ENCODE measurements at places on chromosomes 2 and 18.

- no peak for DNase-seq
These were observed 120.8 kb downstream of the RHBDD1 start for GRCh38 chr2:226956659-226957058.

DNA sequence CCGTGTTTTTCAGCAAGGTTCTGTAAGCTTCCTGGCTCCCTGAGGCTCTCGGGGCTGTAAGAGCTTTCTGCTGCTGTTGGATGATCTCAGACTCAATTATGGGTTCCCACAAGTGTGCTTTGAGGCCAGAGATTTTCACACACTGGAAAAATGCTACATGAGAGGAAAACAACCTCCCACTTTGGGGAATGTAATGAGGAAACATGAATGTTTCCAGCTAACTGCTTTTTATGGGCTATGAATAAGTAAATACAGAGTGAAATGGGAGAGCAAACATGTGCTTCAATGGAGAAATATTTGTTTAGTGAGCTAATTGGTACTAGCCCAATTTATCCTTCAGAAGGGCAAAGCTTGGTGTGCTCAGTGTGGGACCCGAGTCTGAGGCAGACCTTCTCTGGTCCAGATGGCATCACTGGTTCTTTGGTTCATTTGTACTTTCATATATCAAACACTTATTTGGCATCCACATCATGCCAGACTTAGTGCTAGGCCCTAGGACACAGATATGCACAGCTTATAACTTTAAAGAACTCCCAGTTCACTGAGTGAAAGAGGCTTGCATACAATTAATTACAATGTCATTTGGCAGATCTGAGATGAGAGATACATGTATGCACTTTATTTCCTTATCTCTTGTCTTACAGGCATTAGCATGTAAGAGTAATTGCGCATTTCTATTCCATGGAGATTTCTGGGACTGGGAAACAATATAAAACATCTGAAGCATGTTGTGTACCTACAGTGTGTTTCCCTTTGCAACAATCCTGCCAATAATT lies 248.8 kb downstream of the RDH14 start:
- peak; percentile 54 for DNase-seq

GRCh38 chr2:66872986-66873754 lies 438.2 kb downstream of the MEIS1 start:
- peak; percentile 64 for DNase-seq

GRCh38 chr2:26970244-26970927 lies at the start of gene MAPRE3:
Gene MAPRE3 (plus strand): TSS chr2:26970637. CDS start chr2:27022219, 51,582 bp downstream.
- peak; percentile 91 for DNase-seq

GRCh38 chr2:15472133-15472532 lies 89.0 kb downstream of the NBAS start:
- DNase-seq = no peak

GRCh38 chr2:191006297-191006696 lies 7.7 kb downstream of the STAT1 start:
- DNase-seq = no peak

GRCh38 chr2:86337244-86337835 lies at the start of gene REEP1:
Gene REEP1 (minus strand): TSS chr2:86337626. CDS start chr2:86337510, 116 bp downstream.
- DNase-seq = peak; percentile 42

DNA sequence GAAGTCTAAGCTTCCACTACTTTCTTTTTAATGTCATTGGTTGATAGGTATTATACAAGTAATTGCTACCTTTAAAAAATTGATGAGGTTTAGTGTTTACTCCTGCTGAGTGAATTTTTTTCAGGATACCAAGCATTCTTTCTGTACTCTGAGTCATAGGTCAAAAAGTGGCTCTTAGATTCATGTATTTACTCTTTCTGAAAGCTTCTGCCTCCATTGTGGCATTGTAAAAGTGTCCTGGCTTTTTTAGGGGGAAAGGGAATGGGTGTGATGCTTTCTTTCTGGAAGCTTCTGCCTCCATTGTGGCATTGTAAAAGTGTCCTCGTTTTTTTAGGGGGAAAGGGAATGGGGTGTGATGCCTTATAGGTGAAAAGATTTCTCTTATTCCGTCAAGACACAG lies 286.5 kb downstream of the LPIN1 start:
- DNase-seq = peak; percentile 29

DNA sequence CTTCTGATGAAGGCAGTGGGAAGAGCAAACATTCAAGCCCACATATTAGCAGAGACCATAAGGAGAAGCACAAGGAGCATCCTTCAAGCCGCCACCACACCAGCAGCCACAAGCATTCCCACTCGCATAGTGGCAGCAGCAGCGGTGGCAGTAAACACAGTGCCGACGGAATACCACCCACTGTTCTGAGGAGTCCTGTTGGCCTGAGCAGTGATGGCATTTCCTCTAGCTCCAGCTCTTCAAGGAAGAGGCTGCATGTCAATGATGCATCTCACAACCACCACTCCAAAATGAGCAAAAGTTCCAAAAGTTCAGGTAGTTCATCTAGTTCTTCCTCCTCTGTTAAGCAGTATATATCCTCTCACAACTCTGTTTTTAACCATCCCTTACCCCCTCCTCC lies 35.4 kb downstream of the CCNT2 start:
- no peak for DNase-seq

DNA sequence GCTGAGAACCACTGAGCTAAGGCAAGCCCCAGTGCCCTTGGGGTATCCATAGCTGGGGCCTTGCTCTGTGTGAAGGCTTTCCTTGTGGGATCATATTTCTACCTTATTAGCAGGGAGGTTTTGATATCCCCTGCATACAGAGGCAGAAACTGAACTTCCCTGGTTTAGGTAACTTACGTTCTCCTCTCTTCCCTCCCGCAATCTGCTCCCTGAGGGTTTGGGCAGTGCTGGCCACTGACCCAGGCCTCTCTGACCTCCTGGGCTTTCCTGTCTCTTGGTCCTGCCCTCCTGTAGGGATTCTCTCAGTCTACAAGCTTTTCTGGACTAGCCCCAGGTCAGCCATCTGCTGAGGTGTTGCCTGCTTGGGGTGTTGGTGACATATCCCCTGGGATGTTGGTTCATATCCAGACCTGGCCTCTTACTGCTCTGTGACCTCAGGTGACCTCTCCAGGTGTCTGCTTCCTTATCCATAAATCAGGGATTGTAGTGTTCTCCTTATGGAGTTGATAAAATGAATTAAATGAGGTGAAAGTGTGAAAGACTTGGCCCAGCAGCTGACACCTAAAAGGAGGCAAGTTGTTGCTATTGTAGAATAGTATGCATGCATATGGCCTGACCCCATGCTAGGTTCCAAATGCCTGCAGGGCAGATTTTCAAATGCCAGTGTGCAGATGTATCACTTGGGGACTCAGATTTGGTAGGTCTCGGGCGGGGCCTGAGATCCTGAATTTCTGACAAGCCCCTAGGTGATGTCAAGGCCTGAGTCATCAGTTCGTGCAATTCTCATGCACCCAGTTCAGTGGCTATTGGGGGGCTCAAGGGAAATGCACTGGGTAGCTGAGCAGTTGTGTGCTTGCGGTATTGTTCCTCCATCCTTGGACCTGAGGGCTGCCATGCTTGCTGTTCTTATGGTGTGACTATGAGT lies 106.6 kb downstream of the FHOD3 start:
- DNase-seq = no peak

GRCh38 chr18:76622651-76623050 lies 127.6 kb upstream of the ZNF516 start:
- no peak for DNase-seq

- no peak for DNase-seq
These were observed 1113.3 kb downstream of the TSN start for GRCh38 chr2:122868646-122869275.

DNA sequence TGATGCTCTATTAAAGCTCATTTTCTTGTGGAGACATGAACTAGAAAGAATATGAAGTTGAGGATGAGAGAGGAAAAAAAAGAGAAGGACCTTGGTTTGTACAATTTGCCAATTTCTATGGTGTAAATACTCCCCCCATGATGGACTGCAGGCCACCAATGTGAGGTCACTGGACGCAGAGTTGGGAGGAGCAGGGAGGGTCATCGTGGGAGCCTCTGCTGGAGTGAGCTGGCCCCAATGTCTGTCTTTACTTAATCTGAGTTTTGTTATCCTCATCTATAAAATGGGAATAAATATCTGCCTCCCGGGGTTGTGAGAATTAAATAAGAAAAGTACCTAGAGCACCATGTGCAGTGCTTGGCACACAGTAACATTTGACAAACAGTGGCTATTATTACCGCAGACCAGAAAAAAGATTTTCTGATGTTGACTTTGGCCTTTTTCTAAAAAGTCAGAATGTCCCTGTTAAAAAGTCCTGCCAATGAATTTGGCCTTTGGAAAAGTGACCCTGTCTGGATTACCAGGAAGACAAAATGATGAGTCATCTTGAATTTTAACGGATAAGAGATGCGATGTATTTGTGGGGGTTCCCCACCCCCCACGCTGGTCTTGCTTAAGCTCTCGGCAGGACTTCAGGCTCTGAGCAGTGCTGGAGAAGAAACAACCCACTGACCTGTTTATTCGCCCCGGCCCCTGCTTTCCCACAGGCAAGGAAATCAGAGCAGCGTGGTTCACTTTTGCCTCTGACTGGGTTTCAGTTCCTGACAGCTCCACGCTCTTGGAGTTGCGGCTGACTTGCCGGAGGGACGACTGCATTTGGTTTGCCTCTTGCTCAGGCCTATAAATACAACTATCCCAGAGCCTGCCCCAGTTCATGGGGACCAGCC lies 50.3 kb upstream of the FOSL2 start:
- peak; percentile 85 for DNase-seq

DNA sequence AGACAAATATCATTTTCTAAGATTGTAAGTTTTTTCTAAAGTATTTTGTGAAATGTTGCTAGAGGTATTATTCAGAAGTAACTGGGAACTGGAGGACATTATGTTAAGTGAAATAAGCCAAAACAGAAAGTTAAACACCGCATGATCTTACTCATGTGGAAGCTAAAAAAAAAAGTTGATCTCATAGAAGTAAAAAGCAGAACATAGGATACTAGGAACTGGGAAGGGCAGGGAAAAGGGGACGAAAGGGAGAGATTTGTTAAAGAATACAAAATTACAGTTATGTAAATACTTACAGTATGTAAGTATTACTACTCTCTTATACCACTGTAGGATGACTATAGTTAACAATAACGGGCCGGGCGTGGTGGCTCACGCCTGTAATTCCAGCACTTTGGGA lies 46.7 kb upstream of the CDKL4 start:
- DNase-seq = no peak

DNA sequence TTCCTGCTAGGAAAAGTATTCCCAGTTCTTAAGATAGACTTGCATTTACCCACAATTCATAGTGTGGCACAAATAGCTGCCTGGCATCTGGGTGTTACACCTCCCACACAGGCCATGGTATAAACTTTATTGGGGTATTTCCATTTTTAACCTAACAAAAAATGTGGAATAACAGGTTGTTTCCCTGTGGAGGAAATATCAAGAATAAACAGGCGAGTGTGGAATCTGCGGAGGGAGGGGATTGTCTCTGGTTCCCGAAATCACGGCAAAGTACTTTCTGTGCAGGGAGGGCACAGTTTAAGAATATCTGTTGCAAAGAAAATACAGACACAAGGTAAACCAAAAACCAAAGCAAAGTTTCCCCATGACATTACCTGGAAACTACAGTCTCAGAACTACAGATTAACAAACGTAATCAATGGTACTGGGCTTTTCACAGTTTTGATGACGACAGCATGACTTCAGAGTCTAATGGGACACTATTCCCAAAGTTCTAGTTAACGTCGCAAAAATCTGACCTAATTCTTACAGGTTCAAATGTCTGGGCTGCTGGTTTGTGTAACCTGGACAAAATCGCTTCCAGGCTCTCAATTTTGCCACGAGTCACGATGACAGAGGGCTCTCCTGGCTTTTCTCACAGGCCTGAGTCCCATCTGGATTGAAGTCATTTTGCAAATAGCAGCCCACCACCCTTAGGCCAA lies 1.4 kb downstream of the STARD7 start:
- peak; percentile 52 for DNase-seq

DNA sequence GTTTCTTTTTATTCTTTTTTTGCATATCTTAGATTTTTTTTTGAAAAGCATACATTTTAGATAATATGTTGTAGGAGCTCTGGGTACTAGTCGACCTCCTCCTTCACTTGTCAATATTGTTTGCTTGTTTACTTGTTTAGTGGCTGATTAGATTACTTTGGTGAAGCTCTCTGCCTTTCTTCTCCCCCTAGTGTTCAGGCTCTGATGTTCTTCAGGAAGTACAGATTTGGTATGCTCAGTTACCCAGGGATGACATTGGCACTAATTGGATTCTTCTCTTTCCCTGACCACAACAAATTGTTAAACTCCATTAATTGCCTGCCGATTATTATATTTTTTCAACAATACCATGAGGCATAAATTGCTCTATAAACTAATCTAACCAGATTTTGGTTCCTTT lies 491.2 kb downstream of the SUCLG1 start:
- no peak for DNase-seq

DNA sequence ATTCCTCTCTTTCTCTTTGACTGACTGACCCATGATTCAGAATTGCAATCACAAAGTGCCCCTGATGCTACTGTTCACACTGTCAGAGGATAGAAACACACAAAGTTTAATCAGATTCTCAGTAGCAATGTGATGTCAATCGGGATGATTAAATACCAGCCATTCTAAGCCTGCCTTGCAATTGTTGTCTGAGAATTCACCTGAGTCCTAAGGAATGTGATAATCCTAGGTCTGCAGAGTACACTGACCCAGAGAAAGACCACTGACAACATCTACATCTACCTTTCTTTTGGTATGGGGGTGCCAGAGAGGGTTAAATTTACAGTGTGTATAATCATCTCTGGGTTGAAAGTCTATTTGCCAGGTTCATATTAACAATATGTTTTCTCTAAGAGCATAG lies 883.3 kb downstream of the NRXN1 start:
- DNase-seq = no peak

DNA sequence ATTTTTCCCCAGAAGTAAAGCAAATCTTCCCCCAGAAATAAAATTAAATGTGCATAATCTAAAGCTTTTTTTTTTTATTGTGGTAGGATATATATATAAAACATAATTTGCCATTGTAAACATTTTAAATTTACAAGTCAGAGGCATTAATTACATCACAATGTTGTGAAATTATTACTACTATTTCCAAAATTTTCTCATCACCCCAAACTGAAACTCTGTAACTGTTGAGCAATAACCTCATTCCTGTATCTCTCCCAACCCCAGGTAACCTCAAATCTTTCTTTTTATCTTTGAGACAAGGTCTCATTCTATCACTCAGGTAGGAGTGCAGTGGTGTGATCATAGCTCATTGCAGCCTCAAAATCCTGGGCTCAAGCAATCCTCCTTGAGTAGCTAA lies 11.2 kb downstream of the MRPL19 start:
- no peak for DNase-seq

- no peak for DNase-seq
These were observed 160.4 kb downstream of the AGAP1 start for GRCh38 chr2:235654103-235654813.

DNA sequence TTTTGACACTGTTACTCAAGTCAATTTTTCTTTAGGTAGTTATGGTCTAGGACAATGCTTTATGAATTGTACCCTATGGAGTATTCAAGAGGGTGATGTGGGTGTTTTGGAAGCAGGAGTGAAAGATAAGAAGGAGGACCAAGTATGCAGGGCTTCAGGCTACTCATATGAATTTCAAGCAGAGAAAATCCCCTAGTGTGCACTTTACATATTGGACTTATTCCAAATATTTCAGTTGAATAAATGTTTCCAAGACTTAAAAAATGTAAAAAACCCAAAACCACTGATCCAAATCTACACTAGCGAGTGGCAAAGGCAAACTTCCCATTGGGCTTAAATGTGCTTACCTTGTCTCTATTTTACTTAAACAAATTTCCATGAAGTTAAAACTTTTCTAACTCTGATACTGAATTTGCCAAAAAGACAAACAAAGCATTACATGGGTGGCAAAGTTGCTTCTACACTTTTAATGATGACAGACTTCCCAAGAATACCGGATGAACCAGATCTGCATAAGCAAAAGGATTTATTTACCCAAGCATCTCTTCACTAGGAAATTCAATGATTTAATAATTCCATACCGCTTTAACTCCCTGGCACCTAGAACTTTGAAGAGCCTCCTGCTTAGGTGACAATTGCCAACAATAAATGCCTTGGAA lies 1233.5 kb upstream of the NXPH2 start:
- DNase-seq = no peak

All from adipocyte (in vitro differentiated cells).